ENCODE measurements at places on chromosomes 1 and 21.

DNA sequence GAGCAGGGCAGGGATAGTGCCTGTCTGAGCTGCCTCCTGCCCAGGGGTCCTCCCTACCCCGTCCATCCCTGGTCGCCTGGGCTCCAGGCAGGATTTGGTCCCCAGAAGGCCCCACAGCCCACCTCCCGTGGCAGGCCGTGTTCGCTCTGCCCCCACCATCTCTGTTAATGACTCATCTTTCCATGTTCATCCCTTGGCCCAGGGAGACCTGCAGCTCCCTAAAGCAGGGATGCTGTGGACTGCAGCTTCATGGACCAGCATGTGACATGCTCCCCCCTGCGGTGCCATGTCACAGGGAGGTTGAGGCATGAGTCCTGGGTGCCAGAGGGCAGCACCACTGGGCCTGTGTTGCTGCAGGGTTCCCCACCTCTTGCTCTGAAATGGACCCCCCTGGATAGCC is 26.8 kb downstream of the UBASH3A start:
- DNase-seq = no peak

GRCh38 chr1:50023292-50024159 is at the start of gene AGBL4:
AGBL4 (minus strand) TSS chr1:50023954.
- no peak for DNase-seq

DNA sequence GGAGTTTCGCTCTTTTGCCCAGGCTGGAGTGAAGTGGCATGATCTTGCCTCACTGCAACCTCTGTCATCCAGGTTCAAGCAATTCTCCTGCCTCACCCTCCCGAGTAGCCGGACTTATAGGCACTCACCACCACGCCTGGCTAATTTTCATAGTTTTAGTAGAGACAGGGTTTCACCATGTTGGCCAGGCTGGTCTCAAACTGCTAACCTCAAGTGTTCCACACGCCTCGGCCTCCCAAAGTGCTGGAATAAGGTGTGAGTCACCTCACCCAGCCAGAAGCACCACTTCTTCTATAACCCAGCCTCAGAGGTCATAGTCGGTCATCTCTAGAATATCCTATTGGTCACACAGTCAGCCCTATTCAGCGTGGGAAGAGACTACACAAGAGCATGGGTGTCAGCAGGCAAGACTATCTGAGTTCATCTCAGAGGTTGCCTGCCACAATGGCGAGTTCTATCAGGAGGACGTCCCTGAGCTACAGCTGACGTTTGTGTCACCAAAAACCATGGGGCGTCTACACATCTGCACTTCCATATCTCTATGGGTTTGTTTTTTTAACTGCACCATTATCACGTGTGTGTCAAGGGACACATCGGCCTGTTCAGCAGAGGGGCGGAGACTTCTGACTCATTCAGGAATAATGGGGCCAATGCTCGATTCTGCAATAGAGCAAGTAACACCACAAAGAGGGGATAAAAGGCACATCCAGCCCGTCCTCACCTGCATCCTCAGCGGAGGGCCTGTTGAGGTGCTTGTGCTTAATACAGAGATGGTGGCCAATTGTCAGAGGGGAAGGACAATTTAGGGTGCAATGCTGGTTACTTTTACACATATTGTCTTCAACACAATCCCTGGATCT is 256.3 kb upstream of the IRF2BP2 start:
- no peak for DNase-seq

- no peak for DNase-seq
Observed at GRCh38 chr1:238119060-238119459, 228.3 kb upstream of the ZP4 start.

- DNase-seq = no peak
Observed at GRCh38 chr1:248730507-248731335, 24.8 kb downstream of the LYPD8 start.

DNA sequence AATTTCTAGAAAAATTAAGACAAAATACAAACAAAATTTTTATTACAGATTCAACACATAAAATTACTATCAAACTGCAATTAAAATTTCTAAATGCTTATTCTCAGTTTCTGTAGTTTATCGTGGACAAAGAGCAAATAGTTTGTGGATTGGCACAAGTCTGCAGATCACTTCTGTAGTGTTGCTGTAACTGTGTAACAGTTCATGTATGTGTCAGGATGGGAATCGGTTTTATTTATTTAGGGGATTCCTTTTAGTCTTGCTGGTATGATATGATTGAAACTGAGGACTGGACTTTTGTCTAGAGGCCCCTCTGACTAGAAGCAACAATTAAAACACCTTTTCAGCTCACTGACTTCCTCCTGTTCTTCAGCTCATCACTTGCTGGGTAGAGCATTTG is 60.8 kb downstream of the LRIG2 start:
- no peak for DNase-seq

DNA sequence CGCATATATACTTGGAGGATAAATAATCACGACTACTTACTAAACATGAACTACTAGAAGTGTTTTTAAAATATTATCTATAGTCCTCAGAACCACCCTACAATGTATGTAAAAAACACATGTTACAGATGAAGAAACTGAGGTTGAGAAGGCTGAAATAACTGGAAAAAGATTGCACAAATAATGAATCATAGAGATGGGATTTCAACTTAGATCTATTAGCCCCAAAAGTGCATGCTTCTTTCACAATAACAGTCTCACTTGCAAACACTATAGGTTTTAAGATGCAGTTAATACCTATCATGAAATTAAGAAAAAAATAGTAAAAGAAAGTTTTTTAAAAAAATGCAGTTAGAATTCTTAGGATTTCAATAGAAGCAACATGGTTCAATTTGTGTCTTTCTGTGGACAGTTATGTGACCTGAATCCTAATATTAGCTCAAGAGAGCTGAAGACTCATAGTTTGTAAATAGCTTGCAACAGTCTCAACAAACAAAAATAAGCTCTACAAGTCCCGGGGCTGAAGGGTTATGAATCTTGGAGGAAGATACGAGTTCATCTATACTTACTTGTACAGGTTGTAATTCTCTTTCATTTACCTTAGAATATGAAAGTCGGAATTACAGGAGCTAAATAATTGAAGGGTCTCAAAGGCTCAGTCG is 58.6 kb upstream of the NTPCR start:
- DNase-seq = no peak

DNA sequence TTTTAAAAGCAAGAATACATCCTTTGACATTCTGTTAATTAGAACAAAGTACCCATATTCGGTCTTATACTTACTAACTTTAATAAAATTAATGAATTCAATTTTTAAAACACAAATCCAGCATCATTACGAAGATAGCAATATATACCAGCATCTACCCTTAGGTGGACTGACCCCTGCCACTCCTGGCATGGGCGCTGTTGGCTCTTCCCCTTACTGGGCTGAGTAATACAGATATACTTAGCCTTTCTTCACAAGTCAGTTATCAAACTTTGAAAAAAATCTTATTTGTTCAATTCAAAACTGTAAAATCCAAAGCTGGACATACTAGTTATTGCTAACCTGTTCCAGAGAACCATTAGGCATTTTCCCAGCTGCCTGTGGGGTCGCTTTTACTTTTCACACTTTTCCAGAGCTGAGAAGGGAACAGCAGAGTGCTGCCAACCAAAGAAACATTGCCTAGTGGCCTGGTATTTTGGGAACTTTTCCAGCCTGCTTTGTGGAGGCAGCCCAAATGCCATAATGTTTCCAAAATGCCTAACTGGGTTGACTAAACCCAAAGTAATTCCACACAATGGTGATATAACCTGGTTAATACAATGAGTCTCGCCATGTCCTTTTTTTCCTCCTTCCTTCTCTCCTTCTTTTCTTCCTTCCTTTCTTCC is 424.7 kb upstream of the ADGRL2 start:
- DNase-seq = no peak

DNA sequence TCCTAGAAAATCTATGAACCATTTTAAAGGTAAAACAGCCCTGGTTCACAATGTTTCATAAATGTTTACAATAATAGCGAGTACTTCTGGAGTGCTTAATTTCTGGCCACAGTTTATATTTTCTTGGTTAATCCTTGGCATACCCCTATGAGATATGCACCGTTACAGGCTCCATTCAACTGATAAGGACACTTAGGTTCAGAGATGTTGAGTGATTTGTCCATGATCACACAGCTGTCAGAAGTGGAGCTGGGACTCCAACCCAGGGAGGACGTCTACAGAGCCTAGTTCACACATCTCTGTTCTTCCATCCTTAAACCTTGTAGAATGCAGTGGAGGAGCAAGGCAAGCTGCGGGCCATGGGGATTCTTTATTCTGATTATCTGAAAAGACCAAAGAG is 48.4 kb upstream of the RUNX1 start:
- DNase-seq = no peak

GRCh38 chr21:46456750-46457149 is 1.9 kb upstream of the DIP2A start:
- no peak for DNase-seq

- no peak for DNase-seq
Observed at GRCh38 chr1:172970186-172970585, 80.6 kb downstream of the TNFSF18 start.

DNA sequence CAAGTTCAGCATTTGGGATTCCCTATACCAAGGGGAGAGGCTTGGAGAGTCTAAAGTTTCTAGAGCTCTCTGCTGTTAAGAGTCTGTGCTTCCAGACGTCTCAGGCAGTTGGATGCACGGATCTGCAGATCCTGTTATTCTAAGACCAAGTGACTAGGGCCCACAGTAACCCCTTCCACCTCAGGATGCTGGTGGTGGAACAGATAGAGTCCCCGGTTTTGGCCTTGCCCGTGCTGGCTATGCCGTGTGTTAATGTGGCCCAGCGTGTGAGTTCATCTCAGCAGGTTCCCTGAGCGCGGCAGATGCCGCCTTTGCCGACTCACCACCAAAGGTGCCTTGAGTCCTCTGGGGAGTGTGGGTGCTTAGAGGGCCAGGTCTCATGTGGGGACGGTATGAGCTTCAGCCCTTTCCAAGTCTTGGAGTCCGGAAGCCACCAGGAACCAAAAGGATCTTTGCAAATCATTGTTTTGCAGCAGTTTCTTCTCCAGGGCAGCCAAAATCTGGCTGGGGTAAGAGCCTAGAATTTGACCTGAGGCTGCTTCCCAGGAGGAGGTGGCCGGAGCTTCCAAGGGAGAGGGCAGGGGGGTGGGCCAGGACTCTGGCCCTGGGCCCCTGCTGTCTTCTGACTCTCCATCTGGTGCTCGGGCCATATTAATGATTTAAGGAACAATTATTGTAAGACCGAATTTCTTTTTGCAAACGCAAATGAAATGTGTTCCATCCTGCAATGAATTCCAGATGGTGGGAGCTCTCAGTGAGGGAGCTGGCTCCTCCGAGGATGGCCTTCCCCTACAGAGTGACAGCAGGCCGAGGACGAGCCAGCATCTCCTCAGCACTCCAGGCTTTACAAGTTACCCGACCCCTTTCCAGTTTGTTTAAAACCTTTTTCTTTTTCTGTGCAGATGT is 205.7 kb downstream of the FOXD2 start:
- DNase-seq = no peak

- DNase-seq = no peak
Observed at GRCh38 chr1:109622137-109622892, 2.7 kb downstream of the AMPD2 start.

DNA sequence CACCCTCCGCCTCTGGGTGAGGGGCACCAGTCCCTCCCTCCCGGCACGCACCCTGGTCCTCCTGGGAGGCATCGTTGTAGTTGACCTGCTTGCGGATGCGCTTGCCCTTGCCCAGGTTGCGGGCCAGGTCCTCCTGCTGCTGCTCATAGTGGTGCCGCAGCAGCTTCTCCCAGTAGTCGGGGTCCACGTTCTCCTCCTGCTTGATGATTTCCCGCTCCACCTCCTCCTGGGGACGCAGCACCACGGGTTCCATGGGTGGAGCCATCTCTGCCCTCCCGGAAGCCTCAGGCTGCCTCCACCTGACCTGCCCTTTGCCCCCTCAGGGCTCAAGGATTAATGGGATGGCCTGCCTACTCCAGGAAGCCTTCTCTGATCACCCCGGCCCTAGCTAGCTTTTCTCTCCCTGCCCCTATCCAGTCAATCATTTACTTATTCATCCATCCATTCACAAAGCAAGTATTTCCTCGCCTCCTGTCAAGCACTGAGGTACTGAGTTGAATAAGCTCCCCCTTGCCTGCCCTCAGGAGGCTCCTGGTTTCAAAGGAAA is 53.5 kb downstream of the CHD5 start:
- no peak for DNase-seq

GRCh38 chr1:5495596-5496410 is 496.4 kb downstream of the NPHP4 start:
- DNase-seq = no peak

GRCh38 chr1:50936321-50936720 is 23.7 kb downstream of the FAF1 start:
- no peak for DNase-seq

DNA sequence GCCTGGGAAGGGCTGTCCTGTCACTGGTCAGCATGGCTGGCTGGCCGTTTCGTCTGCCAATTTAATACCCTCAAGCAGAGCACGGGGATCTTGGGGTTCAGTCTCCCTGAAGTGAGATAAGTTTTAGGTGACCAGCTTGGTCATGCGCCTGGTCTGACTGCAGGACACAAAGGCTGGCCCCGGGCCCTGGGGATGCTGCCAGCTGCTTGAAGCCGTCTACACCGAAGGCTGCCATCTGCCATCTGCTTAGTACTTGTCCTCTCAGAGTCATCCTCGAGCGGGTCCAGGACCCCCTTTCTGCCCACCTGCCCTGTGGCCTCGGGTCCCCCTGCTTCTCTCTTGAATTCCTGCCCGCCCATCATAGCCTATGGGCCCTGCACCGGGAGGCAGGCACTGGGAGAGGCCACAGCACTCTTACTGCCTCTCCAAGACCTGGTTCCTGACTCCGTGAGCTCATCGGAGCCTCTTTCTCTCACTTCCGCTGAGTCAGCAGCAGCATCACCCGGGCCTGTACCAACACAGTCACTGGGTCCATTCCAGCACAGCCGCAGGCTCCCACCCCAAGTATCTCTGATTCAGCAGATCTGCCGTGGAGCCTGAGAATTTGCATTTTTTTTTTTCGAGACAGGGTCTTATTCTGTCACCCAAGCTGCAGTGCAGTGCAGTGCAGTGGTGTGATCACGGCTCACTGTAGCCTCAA is 7.0 kb downstream of the FBLIM1 start:
- no peak for DNase-seq

DNA sequence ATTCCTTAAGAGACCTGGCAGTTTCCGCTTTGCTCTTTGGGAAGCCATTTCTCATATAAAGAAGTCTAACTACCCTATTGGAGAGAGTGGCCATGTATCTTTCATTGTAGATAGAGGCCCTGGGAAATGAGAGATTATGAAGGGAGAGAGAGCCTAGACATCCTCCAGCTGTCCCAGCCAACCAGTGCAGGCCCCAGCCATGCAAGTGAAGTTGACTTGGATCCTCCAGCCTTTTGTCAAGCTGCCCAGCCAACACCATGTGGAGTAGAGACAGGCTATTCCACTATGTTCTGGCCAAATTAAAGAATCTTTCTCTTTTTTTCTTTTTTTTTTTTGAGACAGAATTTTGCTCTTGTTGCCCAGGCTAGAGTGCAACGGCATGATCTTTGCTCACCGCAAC is 7.1 kb upstream of the ANP32E start:
- DNase-seq = no peak
